RKO (cell line): ENCODE measurements at places on chromosomes 5 and 9.

- no peak for DNase-seq
Observed at GRCh38 chr5:116289276-116289675, 204.5 kb downstream of the COMMD10 start.

DNA sequence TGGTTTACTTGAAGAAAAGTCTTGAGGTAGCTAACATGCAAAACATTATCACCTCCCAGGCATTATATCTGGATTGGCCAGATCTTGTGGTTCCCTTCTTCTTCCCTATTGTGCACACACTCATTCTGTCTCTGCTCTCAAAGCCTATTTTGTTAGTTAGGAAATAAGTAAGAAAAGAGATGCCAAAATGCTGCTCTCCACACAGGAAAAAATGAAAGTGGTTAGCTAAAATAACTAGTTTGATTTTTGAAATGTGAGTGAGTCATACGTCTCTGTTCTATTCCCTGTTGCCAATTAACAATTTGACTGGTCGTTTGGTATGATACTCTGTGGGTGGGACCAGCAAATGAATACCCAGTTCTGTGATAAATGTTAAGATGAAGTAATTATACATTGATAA lies 28.1 kb downstream of the LMNB1 start:
- no peak for DNase-seq

- DNase-seq = no peak
Observed at GRCh38 chr9:120312031-120312430, 267.9 kb downstream of the CDK5RAP2 start.

DNA sequence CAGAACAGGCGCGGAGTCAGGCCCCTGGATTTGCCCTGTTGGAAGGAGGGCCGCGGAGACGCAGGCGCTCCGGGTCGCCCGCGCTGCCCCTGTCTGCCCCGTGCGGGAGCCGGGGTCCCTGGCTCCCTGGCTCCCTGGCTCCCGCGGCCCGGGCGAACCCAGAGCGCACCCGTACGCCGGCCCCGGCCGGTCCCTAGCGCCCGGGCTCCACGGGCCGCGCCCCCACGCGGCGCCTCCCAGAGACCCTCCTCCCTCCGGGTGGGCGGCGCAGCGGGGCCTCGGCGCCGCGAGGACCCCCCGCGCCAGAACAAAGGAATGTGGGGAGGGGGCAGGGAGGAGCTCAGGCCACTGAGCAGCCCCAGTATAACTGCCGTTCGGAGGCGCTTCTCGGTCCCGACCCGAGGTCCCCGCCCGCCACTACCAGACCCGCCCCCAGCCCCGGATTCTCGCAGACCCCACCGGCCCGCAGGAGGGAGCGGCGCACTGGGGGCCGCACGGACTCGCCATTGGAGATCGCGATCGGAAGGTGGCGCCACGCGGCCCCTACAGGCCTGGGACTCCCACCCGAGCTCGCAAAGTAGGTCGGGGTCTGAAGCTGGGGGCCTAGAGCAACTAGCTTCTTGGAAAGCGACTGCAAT lies 2.4 kb downstream of the NFIL3 start:
- DNase-seq = no peak

GRCh38 chr5:72122602-72123001 lies 15.3 kb downstream of the MAP1B start:
- no peak for DNase-seq

GRCh38 chr5:81495286-81495685 lies 101.4 kb upstream of the ACOT12 start:
- DNase-seq = no peak

GRCh38 chr5:14028938-14029584 lies 84.6 kb upstream of the DNAH5 start:
- no peak for DNase-seq

- DNase-seq = no peak
Observed at GRCh38 chr9:110928599-110928998, 109.7 kb downstream of the LPAR1 start.

- peak; percentile 71 for DNase-seq
Observed at GRCh38 chr5:15009420-15009819, 137.8 kb upstream of the ANKH start.

GRCh38 chr5:95810305-95811125 lies 12.0 kb downstream of the GLRX start:
- DNase-seq = no peak

- DNase-seq = no peak
Observed at GRCh38 chr5:92337772-92338234, 954.7 kb upstream of the ARRDC3 start.

- DNase-seq = peak; percentile 58
Observed at GRCh38 chr9:2465921-2466460, 155.6 kb upstream of the VLDLR start.

DNA sequence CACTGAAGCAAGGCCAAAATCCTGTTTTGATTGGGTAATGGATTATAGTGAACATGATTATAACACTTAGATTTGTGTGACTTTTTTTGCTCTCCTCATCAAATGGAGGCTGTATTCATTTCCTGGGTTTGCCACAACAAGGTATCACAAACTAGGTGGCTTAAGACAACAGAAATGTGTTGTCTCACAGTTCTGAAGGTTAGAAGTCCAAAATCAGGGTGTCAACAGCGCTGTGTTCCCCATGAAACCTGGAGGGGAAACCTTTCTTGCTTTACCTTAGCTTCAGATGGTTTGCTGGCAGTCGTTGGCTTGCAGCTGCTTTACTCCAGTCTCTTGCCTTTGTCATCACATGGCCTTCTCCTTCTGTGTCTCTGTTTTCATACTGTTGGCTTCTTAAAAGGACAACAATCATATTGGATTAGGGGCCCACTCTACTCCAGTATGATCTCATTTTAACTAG lies 32.4 kb downstream of the CDC42SE2 start:
- DNase-seq = no peak

GRCh38 chr9:100724886-100725285 lies 147.0 kb downstream of the CAVIN4 start:
- DNase-seq = no peak

DNA sequence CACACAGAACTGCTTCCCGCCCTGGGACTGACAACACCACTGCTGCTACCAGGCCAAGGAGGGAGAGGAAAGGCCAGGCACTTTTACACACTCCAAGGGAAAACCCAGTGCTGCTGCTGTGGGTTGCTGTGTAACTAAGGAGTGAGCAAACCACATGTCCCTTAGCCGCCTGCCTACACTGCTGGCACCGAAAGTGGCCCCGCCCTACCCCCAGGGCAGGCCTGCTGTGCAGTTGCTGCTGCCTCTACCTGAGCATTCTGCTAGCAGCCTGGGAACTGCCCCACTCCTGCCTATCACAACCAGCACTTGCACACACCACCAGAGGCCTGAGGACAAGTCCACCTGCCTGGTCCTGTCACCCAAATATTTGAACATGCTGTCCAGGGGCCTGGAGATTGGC lies 740.9 kb downstream of the DTWD2 start:
- DNase-seq = no peak

GRCh38 chr9:117156771-117157535 lies 257.9 kb downstream of the ASTN2 start:
- DNase-seq = no peak

DNA sequence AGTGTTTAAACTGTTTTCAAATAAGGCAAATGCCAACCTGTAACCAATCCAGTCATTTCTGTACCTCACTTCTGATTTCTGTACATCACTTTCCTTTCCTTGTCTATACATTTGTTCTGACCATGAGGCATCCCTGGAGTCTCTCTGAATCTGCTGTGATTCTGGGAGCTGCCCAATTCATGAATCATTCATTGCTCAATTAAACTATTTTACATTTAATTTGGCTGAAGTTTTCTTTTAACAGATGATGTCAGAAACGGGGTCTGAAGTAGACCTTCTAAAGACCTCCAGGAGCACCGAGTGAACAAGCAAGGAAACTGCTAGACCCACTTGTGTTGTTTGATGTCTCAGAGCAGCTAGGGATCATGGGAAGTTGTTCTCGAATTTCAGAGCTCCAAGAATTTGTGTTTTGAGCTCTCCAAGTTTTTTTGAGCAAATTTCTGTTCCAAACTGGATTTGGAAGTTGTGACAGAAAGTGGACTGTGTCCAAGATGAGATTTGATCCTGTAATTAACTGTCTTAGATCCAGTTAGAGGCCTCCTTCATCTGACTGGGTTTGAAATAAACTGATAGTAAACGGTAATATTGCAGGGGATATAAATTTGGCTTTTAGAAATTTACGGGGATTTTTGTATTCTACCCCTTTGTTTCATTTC lies 490.8 kb upstream of the ST8SIA4 start:
- DNase-seq = no peak

DNA sequence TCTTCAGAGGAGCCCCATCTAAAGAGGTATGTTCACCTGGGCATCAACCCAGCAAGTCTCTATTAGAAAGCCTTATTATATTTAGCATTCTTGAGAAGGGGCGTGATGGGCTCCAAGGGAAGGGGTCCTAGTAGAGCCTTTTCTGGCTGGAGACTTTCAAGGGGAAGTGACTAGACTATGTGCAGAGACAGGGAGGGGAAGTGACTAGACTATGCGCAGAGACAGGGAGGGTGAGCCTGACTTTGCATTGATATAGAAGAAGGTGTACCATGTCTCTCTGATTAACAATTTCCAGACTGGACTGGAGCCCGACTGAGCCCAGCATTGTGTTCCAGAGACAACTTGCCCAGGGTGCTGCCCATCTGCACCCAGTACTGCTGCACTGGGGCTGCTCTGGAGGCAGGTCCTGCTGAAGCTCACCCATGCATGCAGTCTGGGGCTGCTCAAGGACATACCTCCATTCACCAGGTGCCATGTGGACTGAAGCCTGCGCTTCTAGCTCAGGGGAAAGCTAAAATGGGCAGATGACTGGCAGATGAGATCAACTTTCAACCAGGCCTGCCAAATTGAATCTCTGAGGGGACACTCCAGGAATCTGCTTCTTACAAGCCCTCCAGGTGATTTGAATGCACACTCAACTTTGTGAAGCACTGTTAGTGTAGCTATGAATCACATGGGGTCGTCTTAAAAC lies 83.0 kb upstream of the GNA14 start:
- no peak for DNase-seq

- DNase-seq = no peak
Observed at GRCh38 chr5:111730659-111731382, 26.2 kb downstream of the NREP start.

DNA sequence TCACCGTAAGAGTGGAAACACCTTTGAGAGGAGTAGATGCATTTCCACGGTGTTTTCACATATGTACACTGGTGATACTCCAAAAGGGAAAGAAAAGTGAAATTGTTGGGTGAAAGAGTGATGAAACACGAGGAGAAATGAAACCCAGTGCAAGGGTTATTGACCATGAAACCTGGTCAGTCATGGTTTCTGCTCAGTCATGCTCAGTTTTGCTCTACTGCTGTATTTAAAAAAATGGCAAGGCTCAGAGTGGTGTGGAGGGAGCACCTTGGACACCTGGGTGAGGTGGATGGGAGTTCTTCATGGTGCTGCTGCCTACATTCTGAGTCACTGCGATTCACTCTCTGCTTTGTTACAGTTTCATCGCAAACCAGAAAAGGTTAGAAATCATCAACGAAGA lies 32.3 kb downstream of the NTRK2 start:
- no peak for DNase-seq
